Activated naive CD8-positive, alpha-beta T cell treated with anti-CD3 and anti-CD28 coated beads for 36 hours (primary cell): ENCODE measurements at places on chromosomes 11 and 22. TPM values are rescaled to one million over a fixed set of nuclear protein-coding genes. Genes with fewer than 3 reads are reported as not detected.
A peak's percentile ranks its signal among the peaks of the same experiment; 100 is the strongest.

DNA sequence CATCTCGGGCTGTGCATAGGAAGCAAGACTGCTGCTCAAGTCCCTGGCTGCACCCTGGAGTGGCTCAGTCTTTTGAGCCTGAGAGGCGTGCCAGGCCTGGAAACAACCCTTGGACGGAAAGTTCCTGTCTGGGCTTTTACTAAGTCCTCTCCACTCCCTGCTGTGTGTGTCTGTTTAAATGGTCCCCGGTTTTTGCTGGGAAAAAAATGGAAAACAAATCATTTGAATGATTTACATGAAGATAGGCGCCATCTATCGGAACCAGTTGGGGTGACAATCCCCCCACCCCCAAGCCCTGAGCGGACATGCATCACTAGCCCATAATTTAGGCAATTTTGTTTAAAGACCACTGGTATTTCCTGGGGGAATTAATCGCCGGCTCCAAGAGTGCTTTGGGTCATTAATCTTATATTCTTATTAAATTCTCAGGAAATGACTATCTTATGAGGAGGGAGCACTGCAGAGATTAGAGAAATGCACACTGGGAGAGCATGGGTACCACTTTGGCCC is 2.7 kb upstream of the GAB2 start:
- DNase-seq = peak; percentile 27
- peaks cover 48% of the 10 kb centered on the region for H3K27me3 ChIP-seq

- DNase-seq = no peak
- H3K36me3 ChIP-seq = peaks cover 47% of the 10 kb centered on the region
- H3K27me3 ChIP-seq = no peaks in the 10 kb centered on the region
- no peak overlapping the region for H3K4me3 ChIP-seq
These were observed 13.7 kb downstream of the YWHAH start for GRCh38 chr22:31957970-31958594.

DNA sequence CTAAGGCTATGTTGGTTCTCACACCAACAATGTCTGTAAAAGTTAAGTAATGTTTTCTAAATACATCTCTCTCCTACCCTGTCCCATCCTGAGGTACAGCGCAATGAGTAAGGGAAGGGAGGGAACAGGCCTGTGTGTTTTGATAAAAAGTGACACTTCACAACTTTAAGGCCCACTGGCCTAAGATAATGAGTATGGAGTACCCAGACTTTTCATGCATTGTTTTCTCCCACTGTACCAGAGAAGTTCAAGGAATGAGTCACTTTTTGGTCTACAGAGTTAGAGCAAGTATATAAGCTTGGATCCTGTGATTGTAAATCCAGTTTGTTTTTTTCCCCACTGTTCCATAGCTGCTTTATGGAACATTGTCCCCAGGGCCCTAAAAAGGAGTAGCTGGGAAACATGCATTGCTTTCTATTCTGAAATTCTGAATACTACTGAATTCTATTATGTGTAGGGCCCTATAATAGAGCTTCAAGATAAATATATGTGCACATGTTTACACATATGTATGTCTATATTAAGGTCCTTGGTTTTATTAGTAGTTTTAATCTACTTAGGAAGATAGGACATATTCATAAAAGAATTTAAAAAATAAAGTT is 29.8 kb downstream of the KCNE3 start:
- H3K4me3 ChIP-seq = no peak overlapping the region
- H3K36me3 ChIP-seq = no peaks in the 10 kb centered on the region
- H3K4me1 ChIP-seq = no peaks in the 10 kb centered on the region

- H3K27me3 ChIP-seq = peaks cover 19% of the 10 kb centered on the region
- DNase-seq = no peak
- H3K36me3 ChIP-seq = no peaks in the 10 kb centered on the region
- H3K4me1 ChIP-seq = no peaks in the 10 kb centered on the region
- no peak overlapping the region for H3K27ac ChIP-seq
- no peak overlapping the region for H3K4me3 ChIP-seq
These were observed 41.0 kb upstream of the EIF3D start for GRCh38 chr22:36569999-36570398.

DNA sequence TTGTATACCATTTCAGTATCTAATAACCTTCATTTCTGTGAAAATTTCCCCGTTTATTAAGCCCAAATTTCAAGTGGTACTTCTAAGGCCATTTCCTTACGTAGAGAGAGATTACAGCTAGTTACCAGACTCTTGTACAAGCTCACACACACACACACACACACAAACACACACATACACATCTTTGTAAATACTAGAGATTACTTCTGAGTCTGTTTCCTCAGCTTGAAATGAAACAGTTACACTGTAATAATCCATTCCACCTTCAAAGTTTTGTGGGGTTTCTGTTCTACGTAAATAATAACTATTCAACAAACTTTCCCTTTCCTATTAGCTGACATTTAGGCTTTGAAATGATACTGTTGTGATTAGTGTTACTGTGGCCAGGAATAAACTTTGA is 6.2 kb downstream of the POGLUT3 start:
- no peaks in the 10 kb centered on the region for H3K27me3 ChIP-seq
- no peak overlapping the region for H3K4me3 ChIP-seq
- no peak overlapping the region for H3K27ac ChIP-seq
- H3K4me1 ChIP-seq = peaks cover 13% of the 10 kb centered on the region

GRCh38 chr11:78399136-78399535 is 18.5 kb downstream of the GAB2 start:
- H3K4me1 ChIP-seq = peaks cover 2% of the 10 kb centered on the region
- no peaks in the 10 kb centered on the region for H3K27me3 ChIP-seq
- no peaks in the 10 kb centered on the region for H3K36me3 ChIP-seq
- H3K27ac ChIP-seq = no peak overlapping the region

GRCh38 chr22:38799265-38800002 is 5.5 kb upstream of the DNAL4 start:
- peaks cover 15% of the 10 kb centered on the region for H3K27me3 ChIP-seq
- no peak overlapping the region for H3K4me3 ChIP-seq
- no peak overlapping the region for H3K27ac ChIP-seq

- no peaks in the 10 kb centered on the region for H3K27me3 ChIP-seq
- H3K27ac ChIP-seq = peak overlapping the region; percentile 100
- peaks cover 54% of the 10 kb centered on the region for H3K4me1 ChIP-seq
- H3K36me3 ChIP-seq = peaks cover 45% of the 10 kb centered on the region
These were observed 1.2 kb downstream of the AIP start for GRCh38 chr11:67483831-67484665.

DNA sequence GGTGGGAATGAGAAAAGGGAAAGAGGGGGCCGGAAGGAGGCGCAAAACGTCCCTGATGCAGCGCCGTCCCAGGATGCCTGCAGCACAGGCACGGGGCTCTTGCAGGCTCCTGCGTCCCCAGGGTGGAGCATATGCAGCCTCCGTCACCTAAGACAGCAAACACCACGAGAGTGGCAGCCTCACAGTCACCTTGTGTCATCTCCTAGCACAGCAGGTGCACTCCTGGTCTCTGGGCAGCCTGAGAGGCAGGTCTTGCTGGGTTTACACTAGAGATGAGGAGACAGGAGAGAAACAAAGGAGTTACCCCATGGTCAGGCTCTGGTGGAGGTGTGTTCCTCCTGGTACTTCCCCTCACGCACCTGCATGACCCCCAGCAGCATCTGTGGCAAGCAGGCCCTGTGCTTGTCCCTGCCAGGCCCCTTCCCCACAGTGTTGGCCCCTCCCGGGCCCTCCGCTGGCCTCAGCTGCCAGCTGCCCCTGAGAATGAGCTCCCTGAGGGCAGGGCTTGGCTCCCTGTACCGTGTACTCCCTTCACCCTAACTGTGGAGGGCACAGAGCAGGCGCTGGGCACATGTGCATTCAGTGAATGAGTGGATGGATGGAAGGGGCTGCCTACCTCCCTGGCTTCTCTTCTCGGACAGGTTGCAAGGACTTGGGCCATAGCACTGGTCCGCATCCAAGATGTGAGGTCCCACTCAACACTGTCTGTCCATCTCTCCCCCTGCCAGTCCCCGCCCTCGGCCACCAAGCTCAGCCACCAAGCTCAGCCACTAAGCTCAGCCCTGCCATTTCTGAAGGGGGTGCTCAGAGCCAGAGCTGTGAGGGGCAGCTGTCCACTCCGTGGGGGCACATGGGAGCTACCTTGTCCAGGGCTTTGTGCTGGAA is 988.6 kb downstream of the BRD1 start:
- no peak overlapping the region for H3K27ac ChIP-seq
- peaks cover 15% of the 10 kb centered on the region for H3K27me3 ChIP-seq
- no peaks in the 10 kb centered on the region for H3K4me1 ChIP-seq
- H3K36me3 ChIP-seq = no peaks in the 10 kb centered on the region

DNA sequence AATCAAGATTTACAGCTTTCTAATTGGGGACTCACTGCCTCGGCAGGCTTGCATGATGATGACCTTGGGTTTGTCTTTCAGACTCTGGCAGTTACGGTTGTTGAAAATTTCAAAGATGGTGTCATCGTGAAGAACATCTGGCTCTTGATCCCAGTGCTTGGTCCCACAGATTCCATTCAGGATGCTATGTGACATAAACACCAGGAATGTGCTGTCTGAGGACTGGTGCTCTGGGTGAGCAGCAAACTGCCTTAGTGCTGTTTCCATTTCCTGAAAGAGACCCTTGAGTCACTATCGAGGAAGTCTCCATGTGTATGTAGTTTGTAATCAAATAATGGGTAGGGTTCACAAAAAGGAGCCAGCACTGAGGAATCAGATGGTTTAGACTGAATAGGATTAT is 7.1 kb downstream of the CASP12 start:
- H3K4me3 ChIP-seq = no peak overlapping the region
- H3K36me3 ChIP-seq = no peaks in the 10 kb centered on the region
- H3K4me1 ChIP-seq = peaks cover 1% of the 10 kb centered on the region
- DNase-seq = no peak
- H3K27me3 ChIP-seq = no peaks in the 10 kb centered on the region

DNA sequence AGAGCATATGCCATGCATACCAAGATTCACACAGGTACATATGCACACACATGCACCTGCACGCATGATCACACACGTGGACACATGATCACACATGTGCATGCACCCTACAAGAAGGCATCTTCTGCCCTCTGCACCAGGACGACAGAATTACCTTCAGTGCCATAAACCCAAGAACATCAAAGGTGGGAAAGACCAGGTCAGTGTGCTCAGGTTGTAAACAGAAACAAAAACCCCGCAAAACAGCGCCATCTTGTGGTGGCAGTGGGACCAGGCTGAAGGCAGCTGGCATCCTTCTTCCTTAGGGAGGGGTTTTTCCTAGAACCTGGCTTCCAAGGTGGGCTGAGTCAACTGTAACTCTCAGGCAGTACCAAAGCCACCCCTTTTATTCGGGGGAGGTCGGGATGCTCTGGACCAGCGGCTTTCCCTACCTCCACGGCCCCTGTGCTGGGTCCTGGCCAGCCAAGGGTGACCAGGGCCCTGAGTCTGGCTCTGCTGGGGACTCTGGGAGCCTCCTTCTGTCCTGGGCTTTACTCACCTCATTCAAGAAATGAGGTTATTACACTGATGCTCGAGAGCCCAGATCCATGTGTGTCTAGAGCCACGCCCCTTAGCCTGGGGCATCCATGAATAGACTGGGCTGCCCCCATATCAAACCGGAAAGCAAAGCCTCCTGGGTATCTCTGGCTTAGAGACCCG is 69.4 kb upstream of the FGF3 start:
- peaks cover 42% of the 10 kb centered on the region for H3K27me3 ChIP-seq
- H3K4me1 ChIP-seq = no peaks in the 10 kb centered on the region
- H3K4me3 ChIP-seq = no peak overlapping the region
- H3K36me3 ChIP-seq = no peaks in the 10 kb centered on the region
- DNase-seq = peak; percentile 49

- peaks cover 53% of the 10 kb centered on the region for H3K4me1 ChIP-seq
- H3K27me3 ChIP-seq = no peaks in the 10 kb centered on the region
- peak overlapping the region; percentile 99 for H3K27ac ChIP-seq
- peaks cover 25% of the 10 kb centered on the region for H3K36me3 ChIP-seq
These were observed 4.2 kb downstream of the AMPD3 start for GRCh38 chr11:10459029-10459970.

DNA sequence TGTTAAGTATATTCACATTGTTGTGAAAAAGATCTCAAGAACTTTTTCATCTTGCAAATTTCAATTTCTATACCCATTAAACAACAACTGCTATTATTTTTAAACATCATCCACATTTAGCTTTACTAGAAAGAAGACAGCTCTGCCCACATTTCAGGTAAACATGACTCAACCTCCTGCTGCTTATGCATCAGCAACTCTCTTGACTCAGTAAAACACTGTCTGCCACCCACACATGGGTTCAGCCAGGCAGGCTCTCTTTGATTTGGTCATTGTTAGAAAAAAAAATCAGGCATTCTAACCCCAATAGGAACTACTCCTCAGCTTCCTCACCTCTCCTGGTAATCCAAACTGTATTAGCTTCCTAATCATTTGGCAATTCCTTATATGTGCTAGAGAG is 5.1 kb upstream of the ENDOD1 start:
- H3K4me1 ChIP-seq = peaks cover 32% of the 10 kb centered on the region
- H3K4me3 ChIP-seq = no peak overlapping the region
- DNase-seq = peak; percentile 64
- peaks cover 2% of the 10 kb centered on the region for H3K36me3 ChIP-seq
- H3K27me3 ChIP-seq = no peaks in the 10 kb centered on the region
- H3K27ac ChIP-seq = no peak overlapping the region

GRCh38 chr11:35334385-35335090 is 84.8 kb downstream of the SLC1A2 start:
- peaks cover 1% of the 10 kb centered on the region for H3K36me3 ChIP-seq
- H3K27ac ChIP-seq = no peak overlapping the region
- DNase-seq = no peak
- H3K4me3 ChIP-seq = no peak overlapping the region

DNA sequence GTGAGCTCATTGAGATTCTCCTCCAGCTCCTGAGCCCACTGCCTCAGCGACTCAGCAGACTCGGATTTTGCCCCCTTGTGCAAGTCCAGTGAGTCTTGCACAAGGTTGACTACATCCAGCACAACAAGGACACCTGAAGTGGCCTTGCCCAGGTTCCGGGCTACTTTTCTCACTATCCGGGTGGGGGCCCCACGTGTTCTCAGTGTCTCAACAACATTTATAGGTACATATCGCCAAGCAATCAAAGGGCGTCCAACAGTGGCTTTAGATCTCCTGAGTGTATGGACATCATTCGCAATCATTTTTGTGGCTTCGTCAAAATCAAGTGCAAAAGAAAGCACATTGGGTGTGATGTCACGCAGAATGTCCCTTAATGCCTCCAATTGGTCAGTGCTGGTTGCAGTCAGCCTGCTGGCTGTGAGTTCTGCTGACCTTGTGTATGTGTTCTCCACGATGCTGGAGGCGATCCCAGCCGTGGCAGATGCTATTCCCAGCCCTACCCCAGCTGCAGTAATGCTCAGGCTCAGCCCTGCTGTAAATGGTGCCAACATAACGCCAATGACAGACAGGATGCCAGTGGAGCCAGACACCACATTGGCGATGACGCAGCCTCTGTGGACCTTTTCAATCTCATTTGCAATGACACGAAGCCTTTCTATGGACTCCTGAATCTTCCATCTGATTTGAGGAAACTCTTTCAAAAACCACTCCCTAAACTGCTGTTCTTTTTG is 10.3 kb downstream of the APOL4 start:
- H3K27me3 ChIP-seq = no peaks in the 10 kb centered on the region
- no peaks in the 10 kb centered on the region for H3K36me3 ChIP-seq
- H3K4me1 ChIP-seq = peaks cover 6% of the 10 kb centered on the region
- no peak overlapping the region for H3K27ac ChIP-seq

GRCh38 chr11:14158393-14158792 is 195.9 kb downstream of the SPON1 start:
- H3K4me3 ChIP-seq = no peak overlapping the region
- no peaks in the 10 kb centered on the region for H3K27me3 ChIP-seq
- no peaks in the 10 kb centered on the region for H3K4me1 ChIP-seq
- H3K36me3 ChIP-seq = peaks cover 6% of the 10 kb centered on the region
- DNase-seq = no peak

Gene KIRREL3
- not detected for total RNA-seq

Gene OR10A2
- not detected for total RNA-seq

Gene TYR
- total RNA-seq = not detected

Gene UBE4A
- 56.3 TPM for total RNA-seq

Gene MICAL3
- 36.6 TPM for total RNA-seq

Gene RHOD
- 0.50 TPM for total RNA-seq

Gene TLCD5
- 0.42 TPM for total RNA-seq
